ENCODE measurements at places on chromosomes 6 and 20.

DNA sequence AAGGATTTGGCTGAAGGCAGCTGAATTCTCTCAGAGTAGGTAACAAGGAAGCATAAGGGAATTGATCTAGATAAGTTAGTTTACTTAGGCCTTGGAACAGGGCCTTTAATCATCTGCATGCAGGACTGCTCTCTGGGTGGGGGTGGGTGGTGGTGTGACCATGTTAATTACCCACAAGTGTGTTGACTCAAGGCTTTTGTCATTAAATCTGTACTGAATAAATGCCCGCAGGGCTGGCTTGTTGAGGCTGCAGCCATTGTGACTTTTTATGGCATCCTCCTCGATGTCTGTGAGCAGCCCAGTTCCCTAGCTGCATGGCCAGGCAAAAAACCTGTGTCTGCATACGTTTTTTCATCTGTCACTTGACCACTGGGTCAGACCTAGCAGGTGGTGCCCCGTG lies 63.5 kb upstream of the ASCC3 start:
- DNase-seq, result no peak

DNA sequence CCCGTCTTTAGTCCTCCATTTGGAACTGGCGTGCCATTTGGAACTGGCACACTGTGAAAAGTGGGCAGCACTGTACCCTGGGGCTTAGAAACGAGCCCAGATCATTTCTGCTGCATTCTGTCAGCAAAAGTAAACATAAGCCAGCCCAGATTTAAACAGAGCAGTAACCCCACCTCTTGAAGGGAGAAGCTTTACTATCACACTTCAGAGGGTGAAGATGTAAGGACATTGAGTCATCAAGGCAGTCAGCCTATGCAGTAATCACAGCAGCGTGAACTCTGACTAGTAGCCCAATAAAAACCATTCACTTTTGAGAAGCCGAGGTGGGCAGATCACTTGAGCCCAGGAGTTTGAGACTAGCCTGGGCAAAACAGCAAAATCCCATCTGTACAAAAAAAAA lies 216.9 kb downstream of the EYA2 start:
- no peak for DNase-seq

GRCh38 chr6:37483252-37483901 lies 16.3 kb downstream of the CCDC167 start:
- no peak for DNase-seq

- DNase-seq, result no peak
These were observed 10.6 kb upstream of the SAMD3 start for GRCh38 chr6:130233330-130233729.

GRCh38 chr6:82331031-82331773 lies 32.4 kb upstream of the TPBG start:
- peak; percentile 6 for DNase-seq

- no peak for DNase-seq
These were observed 648.3 kb downstream of the EPM2A start for GRCh38 chr6:145087034-145087433.

- peak; percentile 40 for DNase-seq
These were observed 104.5 kb downstream of the DHX35 start for GRCh38 chr20:39066471-39067242.

- DNase-seq, result no peak
These were observed 1079.3 kb downstream of the EPHA7 start for GRCh38 chr6:92339936-92340640.

DNA sequence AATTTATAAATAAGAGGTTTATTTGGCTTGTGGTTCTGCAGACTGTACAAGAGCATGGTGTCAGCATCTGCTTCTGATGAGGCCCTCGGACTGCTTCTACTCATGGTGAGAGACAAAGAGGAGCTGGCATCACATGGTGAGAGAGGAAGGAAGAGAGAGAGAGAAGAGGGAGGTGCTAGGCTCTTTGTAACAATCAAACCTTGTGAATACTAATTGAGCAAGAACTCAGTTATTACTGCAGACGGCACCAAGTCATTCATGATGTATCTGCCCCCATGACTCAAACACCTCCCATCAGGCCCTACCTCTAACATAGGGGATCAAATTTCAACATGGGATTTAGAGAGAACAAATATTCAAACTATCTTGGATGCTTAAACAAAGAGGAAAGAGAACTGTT lies 6.3 kb upstream of the SIRPG start:
- no peak for DNase-seq

DNA sequence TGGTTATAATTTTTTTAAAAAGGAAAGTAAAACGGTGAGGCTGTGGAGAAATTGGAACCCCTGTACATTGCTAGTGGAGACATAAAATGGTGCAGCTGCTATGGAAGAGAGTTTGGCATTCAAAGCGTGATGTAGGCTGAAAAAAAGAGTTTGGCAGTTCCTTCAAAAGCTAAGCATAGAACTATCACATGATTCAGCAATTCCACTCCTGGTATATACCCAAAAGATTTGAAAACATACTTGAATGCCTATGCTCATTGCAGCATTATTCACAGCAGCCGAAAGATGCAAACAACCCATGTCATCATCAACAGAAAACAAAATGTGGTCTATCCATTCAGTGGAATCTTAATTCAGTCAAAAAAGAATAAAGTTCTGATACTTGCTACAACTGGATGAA lies 4.5 kb upstream of the SGK2 start:
- DNase-seq, result no peak

- DNase-seq, result no peak
These were observed 1042.4 kb upstream of the FLRT3 start for GRCh38 chr20:15379681-15380296.

DNA sequence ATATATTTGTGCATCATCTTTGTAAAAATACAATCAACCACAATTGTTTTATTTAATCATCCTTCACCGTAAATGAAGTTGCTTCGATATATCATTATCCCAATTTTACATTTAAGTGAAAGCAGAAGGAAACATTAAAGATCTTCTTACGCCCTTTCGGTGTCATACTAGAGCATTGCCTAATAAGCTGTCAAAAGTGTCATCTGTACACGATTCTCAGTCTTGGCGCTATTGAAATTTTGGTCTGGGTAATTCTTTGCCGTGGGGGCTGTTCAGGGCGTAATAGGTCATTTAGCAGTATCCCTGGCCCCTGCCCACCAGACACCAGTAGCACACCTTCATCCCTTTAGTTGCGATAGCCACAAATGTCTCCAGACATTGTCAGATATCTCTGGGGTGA lies 40.4 kb upstream of the TMEM170B start:
- no peak for DNase-seq

DNA sequence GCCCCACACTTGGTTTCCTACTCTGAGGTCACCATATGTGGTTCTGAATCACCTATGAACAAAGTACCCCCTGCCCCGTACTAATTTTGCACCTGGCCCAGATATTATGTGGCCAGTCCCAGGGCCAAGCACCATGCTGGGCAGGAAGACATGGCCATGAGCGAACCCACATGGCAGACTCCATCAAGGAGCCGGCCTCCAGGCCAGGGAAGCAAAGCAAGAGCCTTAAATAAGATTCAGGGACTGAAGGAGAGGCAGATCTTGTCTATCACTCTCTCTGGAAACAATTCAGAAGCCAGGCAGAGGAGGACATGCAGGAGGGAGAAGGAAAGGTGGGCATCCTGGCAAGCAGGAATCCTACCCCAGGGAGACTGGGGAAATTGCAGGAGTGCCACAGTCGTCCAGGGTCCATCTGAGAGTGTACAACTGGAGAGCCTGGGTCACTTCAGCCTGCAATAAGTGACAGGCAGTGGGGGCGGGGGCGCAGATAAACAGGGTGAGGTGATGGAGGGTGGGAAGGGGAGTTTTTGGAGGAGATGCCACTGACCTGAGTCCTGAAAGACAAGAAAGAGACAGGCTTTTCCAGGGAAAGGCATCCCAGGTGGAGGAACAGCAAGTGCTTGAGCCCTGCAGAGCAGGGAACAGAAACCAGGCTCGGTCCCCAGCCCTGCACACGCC lies 2.1 kb upstream of the BMP7 start:
- no peak for DNase-seq

DNA sequence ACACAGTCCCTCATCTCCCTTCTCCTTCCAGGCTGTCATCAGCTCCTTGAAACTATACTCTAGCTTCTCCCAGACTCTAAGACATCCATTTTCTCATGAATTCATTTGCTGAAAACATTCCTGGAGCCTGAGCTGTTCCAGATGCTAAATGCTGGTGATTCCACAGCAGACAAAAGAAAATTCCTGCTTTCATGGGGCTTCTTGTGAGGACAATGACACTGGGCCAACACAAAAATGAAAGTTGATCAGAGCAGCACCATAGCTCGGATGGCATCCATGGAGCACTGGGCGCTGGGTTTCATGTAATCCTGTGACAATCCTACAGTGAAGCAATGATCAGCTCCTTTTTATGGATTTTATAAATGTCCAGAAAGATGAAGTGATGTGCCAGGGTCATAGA lies 47.4 kb upstream of the STX16 start:
- DNase-seq, result no peak

- DNase-seq, result peak; percentile 37
These were observed 3.0 kb upstream of the CDH26 start for GRCh38 chr20:59955131-59955796.

DNA sequence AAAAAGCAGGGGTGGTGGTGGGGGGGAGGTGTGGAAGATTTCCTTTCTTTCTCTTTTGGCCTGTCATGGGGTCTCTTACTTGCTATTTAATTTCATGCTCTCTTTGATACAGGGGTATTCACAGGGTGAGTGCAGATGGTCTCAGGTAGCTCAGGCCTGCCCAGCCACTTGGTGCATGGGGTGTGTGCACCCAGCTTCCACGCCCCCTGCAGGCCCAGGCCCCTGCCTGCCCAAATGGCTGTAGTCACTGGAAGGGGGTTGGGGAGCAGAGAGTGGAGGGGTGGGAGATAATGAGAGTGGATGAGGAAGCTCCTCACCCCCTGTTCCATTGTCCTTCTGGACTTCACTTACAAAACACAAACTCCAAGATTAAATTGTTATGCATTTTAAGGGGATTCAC lies 133.6 kb upstream of the SGK1 start:
- DNase-seq, result no peak

GRCh38 chr6:38805692-38806091 lies 90.6 kb downstream of the DNAH8 start:
- DNase-seq, result no peak

DNA sequence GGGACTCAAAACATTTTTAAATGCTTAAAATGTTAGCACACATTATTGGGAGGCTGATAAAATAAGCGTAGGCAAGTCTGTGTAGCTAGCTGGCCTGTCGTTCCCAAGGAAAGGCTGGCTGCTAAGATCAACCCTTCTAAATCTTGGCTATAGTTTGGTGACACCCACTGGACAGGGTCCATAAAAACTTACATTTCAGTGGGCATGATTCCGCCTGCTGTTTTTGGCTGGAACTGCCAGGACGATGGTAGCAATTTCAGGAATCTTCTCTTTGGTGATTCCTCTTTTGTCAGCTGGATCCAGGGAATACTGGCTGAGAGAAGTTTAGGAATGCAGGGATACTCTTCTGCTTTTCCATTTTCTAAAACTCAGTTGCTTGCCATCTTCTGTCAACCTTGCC lies 162.2 kb downstream of the NKAIN2 start:
- peak; percentile 62 for DNase-seq

DNA sequence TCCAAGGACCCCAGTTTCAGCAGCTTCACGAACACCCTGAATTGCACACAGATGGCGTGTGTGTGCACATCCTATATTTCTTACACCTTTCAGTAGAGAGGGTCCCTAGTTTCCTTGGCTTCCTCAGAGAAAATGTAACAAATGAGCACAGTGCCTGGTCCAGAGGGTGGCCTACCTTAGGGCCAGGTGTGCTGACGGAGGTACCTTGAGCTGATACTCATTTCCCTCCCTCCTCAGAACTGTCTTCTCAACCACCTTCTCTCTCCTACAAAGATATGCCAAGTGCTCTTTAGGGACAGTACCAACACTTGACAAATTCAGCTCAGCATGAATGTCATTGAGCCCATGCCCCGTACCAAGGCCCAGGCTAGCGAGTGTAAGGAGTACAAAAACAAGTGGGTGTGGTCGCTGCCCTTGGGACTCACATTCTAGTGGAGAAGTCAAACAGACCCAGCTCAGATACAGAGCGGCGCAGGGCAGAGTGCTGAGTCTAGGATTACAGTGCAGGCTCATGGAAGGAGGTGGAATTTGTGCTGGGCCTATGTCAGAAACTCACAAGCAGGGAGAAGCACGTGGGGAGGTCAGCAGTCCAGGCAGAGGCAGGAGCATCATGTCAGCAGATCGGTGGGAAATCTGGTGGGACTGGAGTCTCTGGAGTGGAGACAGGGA lies 9.6 kb upstream of the BPHL start:
- DNase-seq, result no peak

- DNase-seq, result no peak
These were observed 66.5 kb downstream of the MYLK4 start for GRCh38 chr6:2684103-2684749.

DNA sequence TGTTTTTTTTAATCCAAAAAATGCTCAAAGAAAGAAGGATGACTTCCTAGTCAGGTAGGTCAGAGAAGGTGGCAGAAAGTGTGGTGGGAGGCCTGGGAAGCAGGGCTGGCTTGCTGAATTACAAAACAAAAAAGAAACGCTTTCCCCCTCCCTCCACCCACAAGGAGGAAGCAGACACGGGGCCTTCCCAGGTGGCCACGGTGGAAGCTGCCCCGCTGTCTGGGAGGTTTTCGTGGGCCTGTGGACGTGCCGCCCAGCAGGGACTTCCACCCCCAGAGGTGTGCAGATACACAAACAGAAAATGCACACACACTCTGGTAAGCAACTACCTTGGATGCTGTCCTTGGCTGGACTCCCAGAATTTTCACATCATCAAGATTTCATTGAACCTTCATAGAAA lies 198.2 kb upstream of the CDH4 start:
- DNase-seq, result no peak

GRCh38 chr6:37052027-37052628 lies 46.7 kb downstream of the FGD2 start:
- DNase-seq, result no peak

- no peak for DNase-seq
These were observed 25.3 kb downstream of the NRN1 start for GRCh38 chr6:5981126-5982026.

- peak; percentile 65 for DNase-seq
These were observed at the start of gene GCNT2 for GRCh38 chr6:10521104-10521808. GCNT2 (plus strand) TSS chr6:10521351; CDS start chr6:10528912, 7,561 bp downstream.

DNA sequence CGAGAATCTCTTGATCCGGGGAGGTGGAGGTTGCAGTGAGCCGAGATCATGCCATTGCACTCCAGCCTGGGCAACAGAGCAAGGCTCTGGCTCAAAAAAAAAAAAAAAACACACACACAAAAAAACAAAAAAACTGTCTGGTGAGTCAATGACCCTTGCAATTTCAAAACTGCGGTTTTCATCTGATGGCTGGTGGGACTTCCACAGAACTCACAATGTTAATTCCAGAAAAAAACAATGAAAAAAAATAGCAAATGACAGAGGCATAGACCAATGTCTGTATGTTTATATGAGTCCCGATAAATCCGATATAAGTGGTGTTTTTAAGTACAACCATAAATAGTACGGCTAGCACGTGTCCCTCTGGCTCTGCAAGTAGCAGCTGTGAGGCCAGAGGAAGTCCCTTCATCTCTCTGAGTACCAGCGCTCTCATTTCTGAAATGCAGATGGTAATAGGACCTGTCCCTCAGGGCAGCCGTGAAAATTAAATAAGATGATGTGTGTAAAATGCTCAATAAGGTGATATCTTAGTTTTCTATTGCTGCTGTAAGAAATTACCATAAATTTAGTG lies 21.9 kb upstream of the PTPN1 start:
- DNase-seq, result no peak

- DNase-seq, result no peak
These were observed 124.6 kb upstream of the BTN3A2 start for GRCh38 chr6:26240157-26241032.

Measured in HEK293T (cell line).